ENCODE measurements at places on chromosomes 11 and 22.

- no peak for DNase-seq
These were observed 2.3 kb downstream of the IL2RB start for GRCh38 chr22:37147186-37147990.

- DNase-seq = no peak
These were observed 6.0 kb downstream of the RPL3 start for GRCh38 chr22:39313258-39314001.

DNA sequence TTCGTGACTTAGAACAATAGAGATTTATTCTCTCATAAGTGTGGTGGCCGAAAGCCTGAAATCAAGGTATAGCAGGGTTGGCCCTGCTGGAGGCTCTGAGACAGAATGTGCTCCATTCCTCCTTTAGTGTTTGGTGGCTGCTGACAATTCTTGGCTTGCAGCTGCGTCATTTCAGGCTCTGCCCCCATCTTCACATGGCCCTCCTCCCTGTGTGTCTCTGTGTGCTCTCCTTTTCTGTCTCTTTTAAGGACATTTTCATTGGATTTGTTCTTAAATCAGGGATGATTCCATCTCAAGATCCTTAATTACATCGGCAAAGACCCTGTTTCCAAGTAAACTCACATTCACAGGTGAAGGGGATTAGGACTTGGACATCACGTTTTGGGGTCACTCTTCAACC lies 10.2 kb upstream of the APOL6 start:
- DNase-seq = no peak

DNA sequence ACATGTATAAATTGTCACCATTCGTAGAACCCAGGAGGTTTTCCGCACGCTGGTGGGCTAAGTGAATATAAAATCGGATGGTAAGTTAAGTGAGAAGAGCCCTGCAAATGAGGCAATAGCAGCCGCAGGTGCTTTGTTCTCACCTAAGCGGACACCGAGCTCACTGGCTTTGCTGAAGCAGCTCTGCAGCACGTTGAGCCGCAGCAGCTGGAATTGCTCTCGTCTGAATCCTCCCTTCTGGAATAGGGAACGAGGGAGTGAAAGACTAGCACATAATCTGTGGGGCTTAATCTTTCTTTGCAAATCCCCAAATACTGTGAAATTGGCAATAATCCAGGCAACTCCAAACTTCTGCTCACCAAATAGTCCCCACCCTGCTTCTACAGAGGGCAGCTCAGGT lies 488.1 kb downstream of the NTM start:
- DNase-seq = no peak

DNA sequence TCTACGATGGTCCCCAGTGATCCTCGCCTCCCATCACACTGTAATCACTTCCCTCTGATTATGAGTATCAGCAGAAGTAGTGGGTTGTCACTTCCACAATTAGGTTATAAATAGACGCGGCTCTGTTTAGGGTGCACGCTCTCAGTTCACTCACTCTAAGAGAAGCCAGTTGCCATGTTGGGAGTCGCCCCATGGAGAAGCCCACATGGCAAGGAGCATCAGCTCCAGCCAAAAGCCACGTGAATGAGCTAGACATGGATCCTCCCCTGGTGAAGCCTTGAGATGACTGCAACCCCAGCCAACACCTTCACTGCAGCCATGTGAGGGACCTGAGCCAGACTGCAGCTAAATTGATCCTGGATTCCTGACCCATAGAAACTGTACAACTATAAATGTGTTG lies 26.4 kb upstream of the MYOD1 start:
- DNase-seq = no peak

GRCh38 chr11:67607507-67607906 lies 771 bp downstream of the NDUFV1 start:
- DNase-seq = no peak

DNA sequence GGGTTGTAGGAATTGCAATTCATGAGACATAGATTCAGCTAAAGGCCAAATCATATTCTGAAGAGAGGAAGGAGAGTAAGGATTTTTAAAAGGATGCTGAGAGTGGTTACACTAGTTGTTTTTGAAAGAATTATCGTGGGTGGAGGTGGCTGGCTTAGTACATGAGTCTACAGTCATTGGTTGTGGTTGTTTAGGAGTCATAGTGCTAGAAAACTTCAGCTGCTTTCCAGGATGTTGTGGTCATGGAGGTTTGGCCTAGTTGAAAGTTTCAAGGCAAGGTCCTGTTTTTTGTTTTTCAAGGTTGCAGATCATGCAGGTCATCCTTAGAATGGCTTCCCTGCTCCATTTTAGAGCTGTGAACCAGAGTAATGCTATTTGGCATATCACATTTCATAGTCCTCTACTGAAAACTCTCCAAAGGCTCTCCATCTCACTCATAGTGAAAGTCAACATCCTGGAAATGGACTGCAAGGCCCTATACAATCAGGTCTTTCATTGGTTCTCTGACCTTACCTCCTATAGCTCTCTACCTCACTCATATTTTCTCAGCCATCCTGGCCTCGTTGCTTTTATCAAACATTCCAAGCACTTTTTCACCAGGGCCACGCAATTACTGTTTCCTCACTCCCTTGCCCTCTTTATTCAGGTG lies 26.1 kb upstream of the ZBTB44 start:
- no peak for DNase-seq

DNA sequence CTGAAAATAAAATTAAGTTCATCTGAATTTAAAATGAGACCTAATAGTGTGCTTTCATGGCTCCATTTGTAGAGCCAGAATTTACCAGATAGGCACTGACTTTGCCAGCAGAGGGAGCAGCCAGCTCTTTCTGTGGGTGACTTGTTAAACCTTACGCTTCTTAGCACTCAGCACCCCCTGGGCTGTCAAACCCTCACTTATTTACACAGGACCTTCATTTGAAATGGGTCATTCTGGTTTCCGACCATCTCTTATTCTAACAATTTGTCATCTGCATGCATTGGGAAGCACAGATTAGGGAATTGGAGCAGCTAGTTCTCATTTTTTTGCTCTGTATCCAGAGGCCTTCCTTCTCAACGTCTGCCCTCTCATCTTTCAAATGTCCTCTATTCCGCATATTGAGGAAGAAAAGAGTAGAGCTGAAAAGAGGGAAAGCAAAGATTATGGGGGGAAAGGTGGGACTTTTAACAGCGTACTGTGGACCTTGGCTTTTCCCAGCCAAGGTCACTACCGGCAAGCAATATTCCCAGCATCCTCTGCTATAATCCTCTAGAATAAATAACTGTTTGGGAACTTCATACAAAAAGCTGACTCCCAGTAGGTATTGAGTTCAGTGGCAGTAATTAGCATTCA lies 3.1 kb downstream of the ASRGL1 start:
- peak; percentile 46 for DNase-seq

- no peak for DNase-seq
These were observed 47.2 kb upstream of the MMP7 start for GRCh38 chr11:102577723-102578122.

GRCh38 chr11:96906476-96906875 lies 516.7 kb downstream of the JRKL start:
- DNase-seq = no peak

GRCh38 chr11:125223901-125224361 lies 59.4 kb downstream of the PKNOX2 start:
- DNase-seq = no peak

DNA sequence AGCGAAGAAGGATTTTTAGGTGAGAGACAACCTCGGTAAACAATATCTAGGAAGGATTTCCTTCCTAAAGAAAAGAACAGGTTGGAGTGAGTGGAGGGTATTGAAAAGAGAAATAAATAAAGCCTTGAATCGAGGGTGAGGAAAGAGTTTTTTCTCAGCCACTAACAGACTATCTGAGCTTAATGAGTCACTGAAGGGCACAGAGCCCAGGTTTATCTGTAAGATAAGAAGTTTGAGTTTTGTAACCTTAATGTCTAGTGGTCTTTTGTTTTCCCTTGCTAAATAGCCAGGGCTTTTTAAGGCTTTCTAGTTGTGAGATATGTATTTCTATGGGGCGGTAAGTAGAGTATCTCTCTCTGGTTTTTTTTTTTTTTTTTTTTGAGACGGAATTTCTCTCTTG lies 394.5 kb upstream of the KIRREL3 start:
- no peak for DNase-seq

DNA sequence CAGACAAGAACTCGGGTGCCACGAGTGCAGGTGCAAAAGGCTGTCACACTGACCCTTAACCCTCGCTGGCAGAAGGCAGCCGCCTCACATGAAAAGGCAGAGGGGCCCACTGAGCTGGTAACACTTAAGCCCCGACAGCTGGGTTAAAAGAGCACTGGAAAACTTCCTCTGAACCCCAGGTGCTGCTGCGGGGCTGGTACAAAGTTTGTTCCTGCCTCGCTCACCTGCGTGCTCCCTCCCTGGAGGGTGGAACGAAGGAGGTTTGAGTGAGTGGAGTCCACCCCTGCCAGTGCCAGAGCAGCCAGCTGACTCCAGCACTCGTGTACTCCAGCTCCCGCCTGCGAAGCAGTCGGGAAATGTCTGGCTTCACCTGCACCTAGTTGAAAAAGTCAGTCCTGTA lies 12.6 kb downstream of the SULT4A1 start:
- no peak for DNase-seq
